ENCODE measurements at places on chromosomes 5 and 9.

GRCh38 chr5:1073239-1074102 lies 38.4 kb downstream of the SLC12A7 start:
- DNase-seq: no peak

DNA sequence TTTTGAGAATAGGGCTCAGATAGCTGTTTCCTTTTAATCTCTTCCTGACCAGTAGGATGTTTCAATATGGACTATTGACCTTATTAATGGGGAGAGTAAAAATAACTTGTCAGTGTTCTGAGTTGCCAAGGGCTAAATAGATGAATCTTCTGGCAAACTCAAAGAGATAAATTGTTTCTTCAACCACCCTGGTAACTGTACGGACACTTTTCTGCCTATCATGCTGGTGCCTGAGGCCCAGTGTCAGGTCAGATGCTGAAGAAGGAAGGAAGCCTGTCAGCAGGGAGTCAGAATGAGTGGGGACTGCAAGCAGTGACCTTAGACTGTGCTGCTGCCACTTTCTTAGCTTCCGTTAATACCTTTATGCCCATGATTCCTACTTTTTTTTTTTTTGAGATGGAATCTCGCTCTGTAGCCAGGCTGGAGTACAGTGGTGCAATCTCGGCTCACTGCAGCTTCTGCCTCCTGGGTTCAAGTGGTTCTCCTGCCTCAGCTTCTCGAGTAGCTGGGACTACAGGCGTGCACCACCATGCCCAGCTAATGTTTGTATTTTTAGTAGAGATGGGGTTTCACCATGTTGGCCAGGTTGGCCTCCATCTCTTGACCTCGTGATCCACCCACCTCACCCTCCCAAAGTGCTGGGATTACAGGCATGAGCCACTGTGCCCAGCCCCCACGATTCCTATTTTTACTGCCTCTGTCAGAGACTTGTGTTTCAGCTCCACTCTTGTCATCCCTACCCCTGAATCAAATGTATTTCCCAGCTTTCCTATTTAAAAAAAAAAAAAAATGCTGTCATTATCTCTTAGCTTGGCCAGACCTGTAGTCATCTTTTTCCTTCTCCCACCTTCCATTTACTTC lies 33.7 kb downstream of the TGFBR1 start:
- no peak for DNase-seq

GRCh38 chr9:14221558-14221957 lies 92.4 kb downstream of the NFIB start:
- no peak for DNase-seq

DNA sequence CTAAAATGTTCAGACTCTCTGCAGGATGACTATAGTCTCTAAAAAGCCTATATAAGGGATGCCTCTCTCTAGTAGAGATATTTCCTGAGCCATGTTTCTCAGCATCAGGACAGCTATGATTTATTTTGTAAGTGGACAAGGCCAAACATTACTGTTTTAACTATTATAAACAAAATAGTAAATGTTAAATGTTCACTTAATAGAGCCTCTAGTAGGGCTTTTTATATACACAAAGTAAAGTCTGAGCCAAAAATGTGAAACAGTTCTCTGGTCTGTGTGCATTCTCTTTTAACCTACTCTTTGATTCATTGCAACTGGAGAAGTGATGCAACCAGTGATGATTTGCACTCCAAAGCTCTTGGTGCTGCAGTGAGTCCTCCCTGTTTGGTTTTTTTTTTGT lies 220.5 kb downstream of the GDNF start:
- DNase-seq: no peak

- DNase-seq: no peak
Measured at GRCh38 chr9:29211580-29212396, 1638.5 kb upstream of the C9orf72 start.

GRCh38 chr5:147445917-147446316 lies 64.0 kb downstream of the DPYSL3 start:
- DNase-seq: no peak

DNA sequence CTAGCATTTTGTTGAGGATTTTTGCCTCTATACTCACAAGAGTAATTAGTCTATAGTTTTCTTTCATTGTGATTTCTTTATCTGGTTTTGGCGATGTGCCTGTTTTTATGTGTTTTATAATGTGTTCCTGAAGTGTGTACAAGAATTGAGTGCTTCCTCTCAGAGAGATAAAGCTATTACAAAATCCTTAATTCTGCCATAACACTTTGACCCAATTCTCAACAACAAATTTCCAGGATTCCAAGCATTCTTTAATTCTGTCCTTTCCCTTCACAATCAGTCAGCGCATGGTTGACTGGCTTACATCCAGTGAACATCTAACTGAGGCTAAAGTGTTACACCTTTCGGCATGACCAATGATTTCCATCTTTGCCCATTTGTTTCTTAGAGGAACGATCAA lies 282.9 kb upstream of the MVB12B start:
- no peak for DNase-seq

DNA sequence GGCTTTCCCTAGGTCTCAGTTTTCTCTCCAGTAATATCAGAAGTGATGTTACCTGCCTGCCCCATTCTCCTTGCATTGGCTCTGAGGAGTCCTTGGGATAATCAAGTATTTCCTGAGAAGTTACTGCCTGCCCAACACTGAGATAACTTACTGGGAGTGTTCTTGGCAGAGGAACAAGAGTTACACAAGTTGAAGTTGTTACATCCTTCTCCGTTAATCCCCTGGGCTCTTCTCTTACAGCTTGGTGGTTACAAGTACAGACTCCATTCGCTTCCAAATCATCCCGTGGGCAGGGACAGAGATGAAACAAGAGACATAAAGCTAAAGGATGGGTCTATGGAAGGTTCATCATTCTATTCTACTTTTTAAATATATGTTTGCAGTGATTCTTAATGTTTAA lies 74.1 kb upstream of the SAP30L start:
- DNase-seq: no peak

- DNase-seq: no peak
Measured at GRCh38 chr5:5751498-5751897, 329.0 kb downstream of the ICE1 start.

DNA sequence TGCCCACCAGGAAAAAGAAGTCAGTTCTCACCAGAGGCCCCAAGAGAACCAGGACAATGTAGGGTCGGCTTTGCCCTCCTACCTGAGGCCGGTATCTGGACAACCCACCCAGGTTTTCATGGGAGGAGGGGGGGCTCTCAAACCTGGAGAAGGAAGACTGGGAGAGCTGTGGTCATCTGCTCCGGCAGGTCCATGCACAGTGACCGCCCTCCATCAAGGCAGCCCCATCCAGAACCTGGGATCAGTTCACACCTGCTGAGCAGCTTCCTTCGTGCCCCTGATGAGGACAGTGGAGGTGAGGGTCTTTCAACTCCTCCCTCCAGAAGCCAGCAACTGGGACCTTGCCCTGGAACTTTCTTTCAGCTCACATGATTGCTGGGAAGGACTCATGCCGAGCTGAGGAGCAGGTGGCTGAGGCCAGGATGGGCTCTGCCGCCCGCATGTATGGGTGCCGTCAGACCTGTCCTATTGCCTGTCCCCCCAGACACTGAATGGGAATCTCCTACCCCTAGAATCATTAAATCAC lies 20.8 kb upstream of the FIBCD1 start:
- no peak for DNase-seq

DNA sequence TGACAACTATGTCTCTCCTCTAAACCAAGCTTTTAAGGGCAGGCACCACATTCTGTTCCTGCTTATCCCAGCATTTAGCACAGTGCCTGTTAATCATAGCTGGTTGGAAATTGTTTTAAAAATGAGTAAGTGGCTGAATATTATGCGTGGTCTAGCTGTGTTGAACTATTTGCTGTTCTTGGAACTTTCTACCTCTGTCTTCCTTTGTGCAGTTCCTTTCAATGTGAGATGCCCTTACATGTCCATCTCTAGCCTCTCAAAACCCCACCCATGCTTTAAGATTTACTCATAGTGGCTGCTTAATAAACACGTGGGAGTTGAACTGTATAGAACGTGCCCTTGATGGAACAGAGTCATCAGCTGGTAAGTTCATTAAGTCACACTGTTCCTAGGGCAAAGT lies 34.5 kb downstream of the C9orf57 start:
- DNase-seq: no peak

- DNase-seq: no peak
Measured at GRCh38 chr9:124300312-124300711, 42.6 kb downstream of the NEK6 start.

DNA sequence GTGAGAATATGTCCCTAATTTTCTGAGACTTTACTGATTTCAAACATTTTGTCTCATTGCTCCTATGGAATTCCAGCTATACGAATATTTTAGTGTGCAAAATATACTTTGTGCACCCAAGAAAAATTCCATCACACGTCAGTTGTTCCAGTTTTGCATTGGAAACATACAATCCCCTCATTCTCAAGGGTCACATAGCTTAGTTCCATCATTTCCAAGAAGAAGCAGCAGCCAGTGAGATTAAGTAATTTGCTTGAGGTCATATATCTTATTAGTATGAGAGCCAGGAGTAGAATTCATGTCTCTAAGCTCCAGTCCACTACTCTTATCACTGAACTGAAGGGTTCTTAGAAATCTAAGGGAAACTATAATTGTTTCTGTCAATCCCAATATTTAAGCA lies 746.7 kb upstream of the C9orf72 start:
- no peak for DNase-seq

GRCh38 chr9:20987521-20987920 lies 43.9 kb downstream of the HACD4 start:
- no peak for DNase-seq

DNA sequence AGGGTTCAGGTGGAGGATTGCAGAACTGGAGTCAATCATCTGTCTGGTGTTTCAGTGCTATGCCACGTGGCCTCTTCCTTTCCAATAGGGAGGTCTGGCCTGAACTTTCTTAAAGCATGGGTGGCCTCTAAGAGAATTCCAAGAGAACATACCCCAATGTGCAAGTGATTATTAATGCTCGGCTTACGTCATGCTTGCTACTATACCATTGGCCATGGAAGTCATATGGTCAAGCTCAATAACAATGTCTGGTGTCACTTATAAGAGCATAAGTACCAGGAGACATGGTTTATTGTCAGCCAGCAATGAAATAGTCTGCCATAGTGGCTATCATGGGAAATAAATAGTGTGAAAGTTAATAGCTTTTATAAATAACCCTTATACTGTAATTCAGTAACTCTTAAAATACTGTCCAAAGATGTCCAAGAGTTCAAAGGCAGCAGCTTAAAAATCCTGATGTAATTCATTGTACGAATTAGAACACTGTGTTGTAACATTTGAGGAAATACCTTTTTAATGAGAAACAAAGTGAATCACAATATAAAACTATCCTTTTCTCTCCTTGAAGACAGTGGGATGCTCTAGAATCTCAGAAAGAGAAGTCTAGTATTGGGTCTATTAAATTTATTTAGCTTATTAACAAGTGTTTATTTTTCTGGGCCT lies 355.4 kb upstream of the PRR16 start:
- no peak for DNase-seq

- DNase-seq: no peak
Measured at GRCh38 chr5:88666761-88667495, 216.1 kb downstream of the MEF2C start.

DNA sequence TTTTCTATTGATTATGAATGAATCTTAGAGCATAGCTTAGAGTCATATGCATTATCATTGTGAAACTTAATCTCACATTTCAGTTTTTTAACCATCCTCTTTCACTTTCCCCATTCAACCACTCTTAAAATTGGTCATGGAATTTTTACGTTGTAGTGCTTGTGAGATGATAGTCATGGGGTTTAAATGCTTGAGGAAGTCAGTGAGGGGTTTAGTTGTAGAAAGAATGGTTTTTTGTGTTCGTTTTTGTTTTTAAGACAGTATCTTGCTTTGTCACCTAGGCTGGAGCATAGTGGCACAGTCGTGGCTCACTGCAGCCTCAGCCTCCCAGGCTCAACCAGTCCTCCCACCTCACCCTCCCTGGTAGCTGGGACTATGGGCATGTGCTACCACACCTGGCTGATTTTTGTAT lies 19.6 kb downstream of the UGCG start:
- DNase-seq: no peak

DNA sequence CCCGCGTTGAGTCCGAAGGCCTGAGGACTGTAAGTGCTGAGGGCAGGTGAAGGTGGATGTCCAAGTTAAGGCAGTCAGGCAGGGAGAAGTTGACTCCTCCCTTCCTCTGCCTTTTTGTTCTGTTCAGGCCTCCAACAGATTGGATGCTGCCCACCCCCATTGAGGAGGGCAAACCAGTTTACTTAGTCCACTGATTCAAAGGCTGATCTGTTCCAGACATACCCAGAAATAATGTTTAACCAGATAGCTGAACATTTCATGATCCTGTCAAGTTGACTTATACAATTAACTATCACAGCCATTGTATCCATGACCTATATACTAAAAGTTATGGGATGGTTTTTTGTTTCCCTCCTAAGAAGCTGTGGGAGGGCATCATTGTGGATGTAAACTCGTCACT lies 8.3 kb upstream of the TEX48 start:
- no peak for DNase-seq

GRCh38 chr5:154484393-154485095 lies 6.5 kb upstream of the HAND1 start:
- no peak for DNase-seq

DNA sequence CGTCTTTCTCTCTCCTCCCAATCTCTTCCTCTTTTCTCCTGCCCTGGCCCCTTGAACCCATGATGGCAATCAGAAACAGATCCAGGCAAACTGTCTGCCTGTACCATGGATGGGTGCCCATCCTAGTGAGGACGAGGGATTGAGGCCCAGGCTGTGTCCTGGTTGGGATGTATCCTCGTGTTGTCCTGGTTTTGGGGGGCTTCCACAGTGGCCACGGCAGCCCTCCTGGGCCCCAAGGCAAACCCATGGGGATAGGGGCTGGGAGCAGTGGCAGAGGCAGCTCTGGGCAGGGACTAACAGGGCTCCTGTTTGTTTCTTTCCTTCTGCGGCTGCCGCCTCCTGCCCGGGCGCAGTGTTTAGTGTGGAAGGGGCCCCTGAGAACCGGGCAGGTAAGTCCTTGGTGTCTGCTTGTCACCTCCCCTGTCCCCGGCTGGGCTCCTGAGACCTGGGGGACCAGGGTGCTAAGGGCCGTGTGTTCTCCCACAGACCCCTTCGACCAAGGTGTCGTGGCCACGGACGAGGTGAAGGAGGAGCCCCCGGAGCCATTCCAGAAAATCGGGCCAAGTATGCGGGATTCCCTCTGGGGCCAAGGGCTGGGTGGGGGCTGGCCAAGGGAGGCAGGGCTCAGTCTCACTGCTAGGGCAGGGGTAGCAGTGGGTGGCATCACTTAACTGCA lies 70.0 kb downstream of the AMBP start:
- no peak for DNase-seq

GRCh38 chr5:5929291-5930020 lies 448.9 kb downstream of the MED10 start:
- no peak for DNase-seq

DNA sequence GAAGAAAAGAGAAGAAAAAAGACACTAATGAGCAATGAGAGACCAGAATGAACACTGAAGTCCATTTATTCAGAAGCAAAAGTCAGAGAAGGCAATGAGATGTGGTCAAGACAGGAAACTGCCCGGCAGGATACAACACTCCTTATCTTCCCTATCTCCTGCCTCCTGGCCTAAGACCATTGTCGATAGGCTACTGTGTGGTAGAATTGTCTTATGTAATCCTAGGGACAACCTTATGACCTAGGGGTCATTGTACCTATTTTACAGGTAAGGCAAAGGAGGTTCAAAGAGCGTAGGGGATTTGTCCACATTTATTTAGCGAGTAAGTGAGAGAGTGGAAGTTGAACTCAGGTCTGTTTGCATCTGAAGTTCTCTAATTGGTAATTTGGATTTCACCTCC lies 63.0 kb upstream of the PTPN3 start:
- no peak for DNase-seq

- DNase-seq: peak; percentile 19
Measured at GRCh38 chr5:93800988-93801811, 59.8 kb upstream of the POU5F2 start.

- DNase-seq: no peak
Measured at GRCh38 chr5:150147670-150148069, 8.0 kb downstream of the PDGFRB start.

GRCh38 chr9:107390279-107390678 lies 99.3 kb downstream of the KLF4 start:
- DNase-seq: no peak

Measured in central memory CD4-positive, alpha-beta T cell (primary cell).